ENCODE measurements at places on chromosomes 13 and 19. TPM values are rescaled to one million over a fixed set of nuclear protein-coding genes. Genes with fewer than 3 reads are reported as not detected.

Gene NMRK2
- total RNA-seq: 1,046 TPM

Gene F10
- total RNA-seq: 7.1 TPM

Gene KIR2DL3
- not detected for total RNA-seq

Gene COQ8B
- total RNA-seq: 34.6 TPM

Gene ZNF578
- 2.2 TPM for total RNA-seq

Gene PSMC4
- total RNA-seq: 69.3 TPM

Gene SLITRK6
- total RNA-seq: 1.9 TPM

Gene FXYD3
- total RNA-seq: 3.1 TPM

Gene KLF1
- not detected for total RNA-seq

Gene SIAH3
- not detected for total RNA-seq

Gene KLK8
- total RNA-seq: not detected

Gene ZFP82
- 5.0 TPM for total RNA-seq

Gene ZNF665
- total RNA-seq: 0.64 TPM

Gene PLIN5
- 44.2 TPM for total RNA-seq

Gene FBXO27
- 9.7 TPM for total RNA-seq

Gene JAK3
- total RNA-seq: 1.5 TPM

Gene N4BP2L2
- 123 TPM for total RNA-seq

Gene CEBPG
- total RNA-seq: 17.0 TPM

Gene VN1R2
- not detected for total RNA-seq

Gene FLT1
- total RNA-seq: 46.1 TPM

Gene SIGLEC5
- total RNA-seq: 0.84 TPM

Gene HIPK4
- not detected for total RNA-seq

Gene FREM2
- 0.64 TPM for total RNA-seq

Gene KIR2DL4
- not detected for total RNA-seq

Gene ATXN8OS
- total RNA-seq: not detected

Gene CBY2
- total RNA-seq: not detected

Gene RETN
- total RNA-seq: not detected

Gene SMAD9
- 4.5 TPM for total RNA-seq

Gene NLRP4
- total RNA-seq: not detected

Gene CHAF1A
- 7.2 TPM for total RNA-seq

Gene ZSCAN1
- not detected for total RNA-seq

Gene CD209
- 10.0 TPM for total RNA-seq

Gene MBOAT7
- total RNA-seq: 14.8 TPM

Gene APC2
- total RNA-seq: 0.17 TPM

Gene PLK5
- total RNA-seq: not detected

Gene CERS1
- 0.42 TPM for total RNA-seq

Gene ZNF429
- total RNA-seq: 6.5 TPM

Gene HCST
- total RNA-seq: 7.1 TPM

Gene SIGLEC12
- total RNA-seq: not detected

Gene SLITRK1
- not detected for total RNA-seq
